ENCODE measurements at places on chromosomes 1 and 21. TPM values are rescaled to one million over a fixed set of nuclear protein-coding genes. Genes with fewer than 3 reads are reported as not detected.
A peak's percentile ranks its signal among the peaks of the same experiment; 100 is the strongest.

Gene ETV3L
- total RNA-seq, result not detected

- no peak overlapping the region for H3K27ac ChIP-seq
- no peak for DNase-seq
- no peaks in the 10 kb centered on the region for H3K27me3 ChIP-seq
- H3K4me3 ChIP-seq, result no peak overlapping the region
These were observed 25.5 kb downstream of the USP1 start for GRCh38 chr1:62462370-62462769.

- no peak for DNase-seq
- no peaks in the 10 kb centered on the region for H3K36me3 ChIP-seq
- peaks cover 10% of the 10 kb centered on the region for H3K27me3 ChIP-seq
- H3K4me3 ChIP-seq, result no peak overlapping the region
- no peak overlapping the region for H3K27ac ChIP-seq
These were observed 29.1 kb downstream of the LAMC2 start for GRCh38 chr1:183215076-183215720.

Gene NHLH1
- total RNA-seq, result 0.25 TPM

- no peak for DNase-seq
- no peak overlapping the region for H3K27ac ChIP-seq
- H3K27me3 ChIP-seq, result no peaks in the 10 kb centered on the region
- no peaks in the 10 kb centered on the region for H3K4me1 ChIP-seq
These were observed 140.1 kb upstream of the NRIP1 start for GRCh38 chr21:15204970-15205286.

Gene GJB5
- not detected for total RNA-seq

GRCh38 chr21:44199448-44199847 lies 41.3 kb downstream of the ICOSLG start:
- no peaks in the 10 kb centered on the region for H3K4me1 ChIP-seq
- no peak overlapping the region for H3K27ac ChIP-seq
- no peaks in the 10 kb centered on the region for H3K36me3 ChIP-seq
- H3K4me3 ChIP-seq, result no peak overlapping the region

Gene NOS1AP
- 0.06 TPM for total RNA-seq

Gene FMO3
- total RNA-seq, result not detected

DNA sequence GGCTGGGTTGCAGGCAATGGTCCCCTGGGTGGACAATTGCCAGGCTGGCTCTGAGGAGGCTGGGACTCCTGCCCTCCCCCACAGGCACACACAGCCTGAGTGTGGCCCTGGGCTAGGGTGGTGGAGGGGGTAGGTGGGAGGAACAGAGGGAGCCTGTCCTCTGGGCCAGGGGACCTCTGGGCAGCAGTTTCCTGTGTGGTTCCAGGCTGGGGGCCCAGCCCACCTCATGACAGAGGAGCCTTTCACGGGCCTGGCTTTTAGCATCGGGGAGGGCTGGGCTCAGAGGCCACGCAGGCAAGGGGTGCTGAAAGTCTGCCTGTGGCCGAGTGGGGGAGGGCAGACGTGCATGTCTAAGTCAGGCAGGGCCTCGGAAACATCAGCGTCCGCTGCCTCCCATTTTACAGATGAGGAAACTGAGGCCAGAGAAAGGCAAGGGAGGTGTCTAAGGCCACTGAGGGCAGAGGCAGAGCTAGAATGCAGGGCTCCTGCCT lies 7.0 kb downstream of the EXTL1 start:
- no peak overlapping the region for H3K27ac ChIP-seq
- no peaks in the 10 kb centered on the region for H3K4me1 ChIP-seq
- H3K36me3 ChIP-seq, result no peaks in the 10 kb centered on the region
- H3K27me3 ChIP-seq, result peaks cover 2% of the 10 kb centered on the region
- no peak for DNase-seq

Gene FOXE3
- not detected for total RNA-seq

GRCh38 chr1:14529475-14529874 lies 69.0 kb upstream of the KAZN start:
- no peaks in the 10 kb centered on the region for H3K27me3 ChIP-seq
- H3K36me3 ChIP-seq, result no peaks in the 10 kb centered on the region
- H3K4me3 ChIP-seq, result no peak overlapping the region
- DNase-seq, result no peak

DNA sequence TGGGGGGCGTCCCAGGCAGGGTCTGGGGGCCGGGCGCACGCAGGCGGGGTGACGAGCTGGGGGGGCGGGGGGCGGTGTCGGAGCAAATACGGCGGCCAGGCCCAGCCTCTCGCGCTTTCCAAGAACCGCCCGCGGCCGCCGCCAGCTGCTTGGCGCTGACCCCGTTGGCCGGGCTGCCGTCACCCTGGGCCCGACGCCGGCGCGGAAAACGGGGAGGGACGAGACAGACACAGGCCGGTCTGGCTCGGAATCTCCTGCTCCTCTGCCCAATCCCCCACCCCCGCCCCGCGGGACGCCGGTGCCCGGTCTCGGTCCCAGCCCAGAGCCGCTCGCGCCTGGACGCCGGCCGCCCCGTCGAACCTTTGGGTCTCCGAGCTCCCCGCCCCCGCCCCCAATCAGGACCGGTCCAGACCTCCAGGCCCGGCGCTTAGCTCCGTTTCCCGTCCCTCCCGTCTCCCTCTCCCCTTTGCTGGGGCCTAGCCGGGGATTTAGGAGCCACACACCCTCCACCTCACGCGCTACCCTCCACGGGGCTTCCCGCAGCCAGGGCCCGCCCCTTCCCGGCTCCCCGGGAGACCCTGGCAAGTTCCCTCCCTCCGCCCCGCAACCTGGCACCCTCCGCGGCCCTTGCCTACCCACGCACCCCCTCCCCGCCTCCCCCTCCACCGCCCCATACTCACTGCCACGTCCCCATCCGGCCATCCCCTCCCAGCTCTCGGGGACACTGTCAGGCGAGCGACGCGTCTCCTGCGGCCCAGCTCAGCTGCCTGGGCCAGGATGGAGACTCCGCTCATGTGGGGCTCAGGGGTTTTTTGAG lies 800 bp upstream of the MMP23B start:
- H3K4me3 ChIP-seq, result no peak overlapping the region
- H3K27ac ChIP-seq, result peak overlapping the region; percentile 78
- H3K27me3 ChIP-seq, result peaks cover 4% of the 10 kb centered on the region
- DNase-seq, result no peak

Gene ID3
- 62.7 TPM for total RNA-seq

Gene SYPL2
- total RNA-seq, result not detected

Gene TTC22
- 10.6 TPM for total RNA-seq

Gene IL19
- not detected for total RNA-seq

GRCh38 chr1:62599044-62599443 lies 1.7 kb downstream of the ANGPTL3 start:
- no peak overlapping the region for H3K27ac ChIP-seq
- H3K4me3 ChIP-seq, result no peak overlapping the region
- no peaks in the 10 kb centered on the region for H3K4me1 ChIP-seq
- H3K27me3 ChIP-seq, result no peaks in the 10 kb centered on the region

Gene TP73
- 2.5 TPM for total RNA-seq

Gene TFF2
- not detected for total RNA-seq

DNA sequence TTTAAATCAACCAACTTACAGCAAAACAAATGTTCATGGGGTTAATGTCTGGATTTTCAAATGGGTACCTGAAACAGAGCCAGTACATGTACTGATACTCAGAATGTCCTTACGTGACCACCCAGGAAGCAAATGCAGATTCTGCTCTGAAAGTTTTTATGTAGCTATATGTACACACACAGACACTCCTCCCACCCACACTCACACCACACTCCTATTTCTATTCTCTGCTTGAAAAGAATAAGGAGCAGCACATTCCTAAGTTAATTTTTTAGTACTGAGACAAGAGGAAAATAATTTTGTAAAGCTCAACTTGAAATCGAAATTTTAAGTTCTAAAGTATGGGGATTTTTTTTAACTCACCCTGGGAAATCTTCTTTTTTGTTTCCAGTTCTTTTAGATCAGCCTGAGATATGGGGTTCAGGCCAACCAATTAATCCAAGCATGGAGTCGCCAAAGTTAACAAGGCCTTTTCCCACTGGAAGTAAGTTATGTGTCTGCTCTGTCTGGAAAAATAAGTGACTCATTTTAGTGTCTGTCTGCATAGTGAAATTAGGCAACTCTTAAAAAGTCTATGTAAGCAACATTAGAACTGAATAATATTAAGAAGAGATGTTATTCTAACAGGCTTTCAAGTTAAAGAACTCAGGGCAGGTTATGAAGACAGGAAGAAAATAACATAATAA lies 75.5 kb upstream of the DYNLT5 start:
- H3K36me3 ChIP-seq, result no peaks in the 10 kb centered on the region
- no peak overlapping the region for H3K4me3 ChIP-seq
- DNase-seq, result no peak
- H3K4me1 ChIP-seq, result no peaks in the 10 kb centered on the region

- no peak overlapping the region for H3K4me3 ChIP-seq
- no peaks in the 10 kb centered on the region for H3K27me3 ChIP-seq
- peak overlapping the region; percentile 27 for H3K27ac ChIP-seq
- peaks cover 43% of the 10 kb centered on the region for H3K4me1 ChIP-seq
- peaks cover 54% of the 10 kb centered on the region for H3K36me3 ChIP-seq
These were observed 11.4 kb downstream of the SH3BP5L start for GRCh38 chr1:248814351-248814750.

Gene CD101
- total RNA-seq, result 4.2 TPM

DNA sequence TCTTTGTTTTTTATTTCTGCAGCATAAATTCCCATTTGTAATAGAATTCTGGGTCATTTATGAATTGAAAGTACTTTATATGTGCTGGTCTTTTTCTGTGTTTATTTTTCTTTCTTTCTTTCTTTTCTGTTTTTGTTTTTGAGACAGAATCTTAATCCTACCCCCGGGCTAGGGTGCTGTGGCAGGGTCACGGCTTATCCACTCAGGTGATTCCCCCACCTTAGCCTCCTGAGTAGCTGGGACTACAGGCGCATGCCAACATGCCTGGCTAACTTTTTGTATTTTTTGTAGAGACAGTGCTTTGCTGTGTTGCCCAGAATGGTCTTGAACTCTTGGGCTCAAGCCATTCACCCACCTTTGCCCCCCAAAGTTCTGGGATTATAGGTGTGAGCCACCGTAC lies 18.7 kb downstream of the RAP1A start:
- H3K27ac ChIP-seq, result no peak overlapping the region
- H3K27me3 ChIP-seq, result no peaks in the 10 kb centered on the region
- peaks cover 52% of the 10 kb centered on the region for H3K4me1 ChIP-seq
- H3K4me3 ChIP-seq, result no peak overlapping the region

GRCh38 chr1:172071746-172072145 lies 230.4 kb downstream of the DNM3 start:
- H3K27ac ChIP-seq, result no peak overlapping the region
- no peaks in the 10 kb centered on the region for H3K4me1 ChIP-seq
- no peaks in the 10 kb centered on the region for H3K36me3 ChIP-seq
- no peaks in the 10 kb centered on the region for H3K27me3 ChIP-seq
- H3K4me3 ChIP-seq, result no peak overlapping the region

DNA sequence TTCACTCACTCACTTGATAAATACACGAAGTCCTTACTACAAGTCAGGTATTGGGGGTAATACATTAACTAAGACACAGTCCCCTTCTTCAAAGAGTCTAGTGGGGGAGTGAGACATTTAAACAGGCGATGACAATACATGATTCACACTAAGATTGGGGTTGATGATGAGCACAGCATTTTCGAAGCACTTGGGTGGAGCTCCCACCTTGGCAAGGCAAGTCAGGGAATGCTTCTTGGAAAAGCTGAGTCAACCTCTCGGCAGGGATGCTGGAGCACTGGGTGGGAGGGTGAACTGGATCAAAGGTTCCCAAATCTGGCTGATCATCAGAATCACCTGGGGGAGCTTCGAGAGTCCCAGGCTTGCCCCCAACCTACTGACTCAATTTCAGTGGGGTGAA lies 57.9 kb upstream of the ENAH start:
- no peaks in the 10 kb centered on the region for H3K27me3 ChIP-seq
- H3K4me1 ChIP-seq, result no peaks in the 10 kb centered on the region

GRCh38 chr21:45970674-45971615 lies 10.6 kb upstream of the COL6A1 start:
- DNase-seq, result peak; percentile 40
- peaks cover 2% of the 10 kb centered on the region for H3K4me1 ChIP-seq
- no peak overlapping the region for H3K27ac ChIP-seq
- no peaks in the 10 kb centered on the region for H3K36me3 ChIP-seq
- peaks cover 24% of the 10 kb centered on the region for H3K27me3 ChIP-seq

Gene OR6N1
- not detected for total RNA-seq

All from activated CD4-positive, alpha-beta T cell treated with anti-CD3 and anti-CD28 coated beads, Interleukin-2, amount 10 ng/mL, durations not matched to agents 7 days and 5 days (primary cell).